ENCODE measurements at places on chromosomes 16 and 17. TPM values are rescaled to one million over a fixed set of nuclear protein-coding genes. Genes with fewer than 3 reads are reported as not detected.
A peak's percentile ranks its signal among the peaks of the same experiment; 100 is the strongest.

The ZFP3 gene
- 7.1 TPM for total RNA-seq

The CACNG4 gene
- not detected for total RNA-seq

The HOXB1 gene
- not detected for total RNA-seq

The PRSS21 gene
- not detected for total RNA-seq

The PPP1R1B gene
- 10.9 TPM for total RNA-seq

The CLEC10A gene
- 11.6 TPM for total RNA-seq

The SMIM36 gene
- not detected for total RNA-seq

The ESRP2 gene
- total RNA-seq: 2.4 TPM

The KRT20 gene
- not detected for total RNA-seq

The ERCC4 gene
- total RNA-seq: 8.7 TPM

The TNFRSF13B gene
- total RNA-seq: not detected

The CDRT15 gene
- not detected for total RNA-seq

The BRICD5 gene
- 19.8 TPM for total RNA-seq

The OR3A2 gene
- total RNA-seq: not detected

The HAS3 gene
- 0.90 TPM for total RNA-seq

The TNRC6C gene
- 24.0 TPM for total RNA-seq

The LSM12 gene
- 22.3 TPM for total RNA-seq

DNA sequence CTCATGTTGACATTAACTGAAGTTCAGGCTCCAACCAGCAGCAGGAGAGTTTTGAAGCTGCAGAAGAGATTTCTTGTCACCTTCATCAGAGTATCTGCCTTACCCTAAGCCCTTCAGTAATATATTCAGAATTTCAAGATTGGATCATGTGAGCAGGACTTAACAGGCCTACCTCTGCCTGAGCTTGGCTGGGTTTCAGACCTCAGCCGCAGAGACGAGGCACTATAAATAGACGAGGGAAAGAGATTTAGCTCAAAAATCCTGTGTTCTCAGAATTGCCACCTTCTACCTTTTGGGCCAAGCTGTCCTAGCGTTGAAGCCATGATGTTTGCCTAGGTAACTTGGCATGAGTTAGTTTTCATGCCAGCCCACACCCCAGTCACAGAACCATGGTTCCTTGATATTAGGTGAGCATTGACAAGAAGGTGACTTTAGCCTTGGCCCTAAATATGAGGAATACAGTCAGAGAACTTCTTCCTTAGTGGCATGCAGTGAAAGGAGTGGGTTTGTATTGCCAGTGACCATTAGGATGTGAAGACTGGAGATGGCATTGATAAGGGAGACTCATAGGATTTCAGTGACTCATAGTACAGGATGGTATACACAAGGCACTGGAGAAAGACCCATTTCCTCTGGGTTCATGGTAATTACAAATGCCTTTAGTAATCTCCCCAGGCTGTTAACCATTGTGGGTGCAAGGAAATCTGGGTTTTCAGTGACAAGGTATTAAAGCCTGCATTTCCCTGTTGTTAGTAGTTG is 224.3 kb downstream of the MSI2 start:
- H3K27ac ChIP-seq: no peak overlapping the region
- H3K4me3 ChIP-seq: no peak overlapping the region
- H3K27me3 ChIP-seq: no peaks in the 10 kb centered on the region
- no peaks in the 10 kb centered on the region for H3K4me1 ChIP-seq

- no peak overlapping the region for H3K27ac ChIP-seq
- peaks cover 99% of the 10 kb centered on the region for H3K27me3 ChIP-seq
- H3K36me3 ChIP-seq: no peaks in the 10 kb centered on the region
Measured at GRCh38 chr16:3189869-3190268, 1.9 kb downstream of the OR1F1 start.

- no peak overlapping the region for H3K27ac ChIP-seq
- H3K27me3 ChIP-seq: no peaks in the 10 kb centered on the region
- DNase-seq: no peak
- H3K4me3 ChIP-seq: no peak overlapping the region
- H3K36me3 ChIP-seq: no peaks in the 10 kb centered on the region
Measured at GRCh38 chr16:677316-678190, 2.1 kb downstream of the RHBDL1 start.

GRCh38 chr17:77596491-77597417 is 361.7 kb upstream of the TNRC6C start:
- H3K27me3 ChIP-seq: no peaks in the 10 kb centered on the region
- H3K36me3 ChIP-seq: no peaks in the 10 kb centered on the region
- no peak overlapping the region for H3K4me3 ChIP-seq
- no peak for DNase-seq

DNA sequence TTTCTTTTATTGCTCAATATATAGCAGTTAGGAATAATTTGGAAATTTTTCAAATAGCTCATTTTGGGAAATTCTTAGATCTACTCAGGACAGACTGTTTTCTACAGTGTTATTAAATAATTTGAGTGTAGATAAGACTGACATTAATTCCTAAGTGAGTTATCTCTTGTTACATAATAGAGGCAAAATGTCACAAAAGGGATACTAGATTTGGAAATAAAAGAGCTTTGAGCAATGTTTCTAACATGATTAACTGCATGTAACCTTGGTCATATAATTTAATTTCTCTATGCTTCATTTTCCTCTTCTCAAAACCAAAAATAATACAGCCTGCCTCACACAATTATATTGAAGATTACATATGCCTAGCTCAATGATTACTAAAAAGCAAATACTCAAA is 16.3 kb upstream of the KIF2B start:
- H3K27me3 ChIP-seq: no peaks in the 10 kb centered on the region
- no peak overlapping the region for H3K27ac ChIP-seq
- no peaks in the 10 kb centered on the region for H3K36me3 ChIP-seq
- DNase-seq: no peak

DNA sequence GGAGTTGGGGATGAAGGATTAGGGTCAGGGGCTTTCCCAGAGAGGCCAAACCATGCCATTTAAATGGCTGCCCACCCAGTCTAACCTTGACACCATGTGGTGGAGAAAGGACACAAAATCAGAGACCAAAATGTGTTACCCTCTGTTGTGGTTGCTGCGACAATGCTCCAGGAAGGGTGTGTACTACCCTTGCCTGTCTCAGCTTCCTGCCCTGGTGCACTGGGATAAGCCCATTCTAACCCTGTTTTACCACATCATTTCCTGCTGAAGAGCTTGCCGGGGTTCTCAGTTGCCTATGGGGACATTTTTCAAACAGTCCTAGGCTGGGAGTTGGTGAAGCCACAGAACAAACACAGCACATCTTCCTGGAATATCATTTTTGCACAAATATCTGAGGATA is 4.9 kb downstream of the OR4D1 start:
- no peak overlapping the region for H3K27ac ChIP-seq
- H3K36me3 ChIP-seq: no peaks in the 10 kb centered on the region
- H3K4me3 ChIP-seq: no peak overlapping the region
- no peaks in the 10 kb centered on the region for H3K27me3 ChIP-seq

GRCh38 chr17:1744551-1745512 is 2.2 kb downstream of the SERPINF2 start:
- no peak overlapping the region for H3K4me3 ChIP-seq
- no peak overlapping the region for H3K27ac ChIP-seq
- H3K36me3 ChIP-seq: no peaks in the 10 kb centered on the region
- peaks cover 20% of the 10 kb centered on the region for H3K4me1 ChIP-seq

DNA sequence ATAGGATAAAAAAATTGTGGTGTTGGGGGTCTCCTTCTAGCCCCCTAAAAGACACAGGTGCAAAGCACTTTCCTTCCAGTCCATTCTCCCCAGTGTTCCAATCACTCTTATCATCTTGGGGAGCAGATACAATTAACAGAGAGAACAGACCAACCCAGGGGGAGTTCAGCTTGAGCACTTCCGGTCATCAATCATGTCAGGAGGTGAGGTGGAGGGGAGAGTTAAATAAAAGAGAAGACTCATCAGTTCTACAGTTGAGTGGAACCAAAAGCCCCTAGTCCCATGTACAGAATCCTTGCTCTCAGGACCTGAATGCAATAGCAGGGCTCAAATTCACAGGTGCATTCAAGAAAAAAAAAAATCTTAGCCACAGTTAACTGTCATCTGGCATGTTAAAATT is 122.3 kb downstream of the DYNLRB2 start:
- H3K36me3 ChIP-seq: no peaks in the 10 kb centered on the region
- H3K27ac ChIP-seq: no peak overlapping the region
- no peaks in the 10 kb centered on the region for H3K27me3 ChIP-seq
- H3K4me3 ChIP-seq: no peak overlapping the region

DNA sequence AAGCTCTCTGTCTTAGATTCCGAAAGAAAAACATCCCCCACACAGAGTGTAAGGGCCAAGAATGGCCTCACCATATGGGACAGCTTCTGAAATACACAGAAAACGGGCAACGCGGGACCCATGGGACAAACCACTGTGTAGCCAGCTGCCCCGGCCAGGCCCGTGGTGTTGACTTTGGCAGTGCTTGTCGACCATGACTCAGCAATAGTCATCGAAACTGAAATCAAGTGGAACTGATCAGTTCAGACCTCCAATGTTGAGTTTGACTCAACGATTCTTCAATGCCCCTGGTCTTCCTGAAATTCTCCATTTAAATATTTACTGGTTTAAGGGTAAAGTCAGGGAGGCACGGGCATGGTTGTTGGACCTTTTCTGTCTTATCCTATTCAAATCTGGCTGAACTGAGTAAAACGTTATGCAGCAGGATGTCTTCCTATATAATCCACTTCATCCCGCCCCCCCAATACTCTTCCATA is 27.5 kb downstream of the ZFHX3 start:
- H3K4me1 ChIP-seq: peaks cover 28% of the 10 kb centered on the region
- DNase-seq: peak; percentile 73
- H3K27ac ChIP-seq: peak overlapping the region; percentile 59
- no peak overlapping the region for H3K4me3 ChIP-seq
- no peaks in the 10 kb centered on the region for H3K36me3 ChIP-seq
- H3K27me3 ChIP-seq: no peaks in the 10 kb centered on the region

DNA sequence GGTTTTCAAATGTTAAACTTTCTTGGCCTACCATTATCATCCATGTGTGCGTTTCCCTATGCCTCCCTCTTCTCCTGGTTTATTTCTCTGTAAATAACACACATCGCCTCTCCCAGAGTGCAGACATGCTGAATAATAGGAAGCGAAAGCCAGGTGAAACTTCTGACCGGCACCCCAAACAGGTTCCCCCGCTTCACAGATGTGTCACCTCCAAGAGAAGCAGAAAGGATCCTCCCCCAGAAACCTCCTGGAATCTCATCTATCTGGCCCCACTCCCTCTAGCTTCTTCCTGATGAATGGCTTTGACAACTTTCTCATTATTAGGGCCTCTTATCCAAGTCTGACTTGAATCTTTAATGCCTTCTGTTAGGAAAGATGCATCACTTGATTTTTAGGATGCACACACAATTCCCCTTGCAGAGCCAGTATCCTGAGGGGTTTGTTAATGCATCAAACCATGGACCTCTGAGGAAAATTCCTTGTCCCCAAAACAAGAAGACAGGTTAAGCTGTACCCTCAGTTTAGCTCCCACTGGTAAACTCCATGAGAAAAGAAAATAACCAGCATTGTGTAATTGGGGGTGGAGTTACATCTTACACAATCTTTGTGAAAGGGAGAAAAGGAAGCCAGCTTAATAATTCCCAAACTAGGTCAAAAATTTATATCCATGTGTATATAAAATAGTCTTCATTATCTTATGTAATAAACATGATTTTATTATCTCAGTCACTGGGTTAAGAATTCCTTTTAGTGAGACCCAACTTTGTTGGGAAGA is 20.1 kb upstream of the HYDIN start:
- H3K4me3 ChIP-seq: no peak overlapping the region
- no peak for DNase-seq
- no peaks in the 10 kb centered on the region for H3K4me1 ChIP-seq
- no peaks in the 10 kb centered on the region for H3K27me3 ChIP-seq

GRCh38 chr16:76293980-76294379 is 16.8 kb downstream of the CNTNAP4 start:
- no peaks in the 10 kb centered on the region for H3K36me3 ChIP-seq
- no peak overlapping the region for H3K4me3 ChIP-seq
- H3K27me3 ChIP-seq: no peaks in the 10 kb centered on the region
- no peaks in the 10 kb centered on the region for H3K4me1 ChIP-seq
- DNase-seq: no peak

DNA sequence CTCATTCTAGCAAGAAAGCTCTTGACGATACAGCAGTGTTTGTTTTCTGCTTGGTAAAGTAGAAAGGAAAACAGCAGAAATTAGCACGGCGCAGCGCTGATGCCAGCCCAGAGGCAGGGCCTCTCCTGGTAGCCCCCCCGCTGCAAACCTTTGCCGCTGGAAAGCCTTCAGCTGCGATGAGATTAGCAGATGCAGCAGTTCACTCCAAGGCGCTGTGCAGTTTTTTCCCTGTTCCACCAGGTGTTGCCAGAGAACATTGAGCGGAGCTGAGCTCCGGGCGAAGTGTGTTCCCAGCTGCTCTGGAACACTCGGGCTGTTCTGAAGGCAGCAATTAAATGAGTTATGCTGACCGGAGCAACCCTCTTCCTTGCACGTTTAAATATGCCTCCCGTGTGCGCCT is 72.5 kb downstream of the RBFOX1 start:
- H3K27me3 ChIP-seq: no peaks in the 10 kb centered on the region
- H3K4me1 ChIP-seq: no peaks in the 10 kb centered on the region
- no peak overlapping the region for H3K27ac ChIP-seq
- no peak for DNase-seq

DNA sequence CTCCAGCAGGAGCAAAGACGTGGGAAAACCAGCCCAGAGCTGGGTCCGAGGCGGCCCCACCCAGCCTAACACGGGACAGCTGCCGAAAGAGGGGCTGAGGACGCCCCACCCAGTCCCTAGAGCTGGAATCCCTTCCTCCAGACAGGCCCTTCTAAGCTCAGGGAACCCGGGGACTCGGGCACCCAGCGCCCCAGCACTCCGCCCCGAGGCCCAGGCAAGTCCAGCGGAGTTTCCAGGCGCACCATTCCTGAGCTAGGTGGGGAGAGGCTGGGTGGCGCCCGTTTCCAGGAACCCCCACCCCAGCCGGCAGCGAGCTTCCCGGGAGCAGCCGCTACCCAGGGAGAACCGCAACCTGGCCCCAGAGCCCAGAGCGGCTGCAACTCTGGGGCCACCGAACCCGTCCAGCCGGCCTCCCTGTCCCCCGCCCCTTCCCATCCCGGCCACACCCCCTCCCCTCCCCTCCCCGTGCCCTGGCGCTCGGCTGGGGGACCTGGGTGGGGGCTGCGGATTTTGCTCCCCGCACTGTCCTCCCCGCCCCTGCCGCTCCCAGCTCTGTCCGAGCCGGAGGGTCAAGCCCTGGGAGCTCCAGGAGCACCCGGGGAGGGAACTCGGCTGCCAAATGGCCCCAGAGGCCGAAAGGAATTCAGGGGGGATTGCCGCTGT is 536 bp downstream of the TMC6 start:
- H3K4me1 ChIP-seq: peaks cover 55% of the 10 kb centered on the region
- peak overlapping the region; percentile 91 for H3K27ac ChIP-seq
- H3K36me3 ChIP-seq: no peaks in the 10 kb centered on the region

GRCh38 chr17:4504188-4504587 is 5.5 kb downstream of the SPNS2 start:
- H3K27ac ChIP-seq: no peak overlapping the region
- H3K36me3 ChIP-seq: no peaks in the 10 kb centered on the region
- H3K27me3 ChIP-seq: peaks cover 47% of the 10 kb centered on the region
- DNase-seq: no peak
- no peak overlapping the region for H3K4me3 ChIP-seq

DNA sequence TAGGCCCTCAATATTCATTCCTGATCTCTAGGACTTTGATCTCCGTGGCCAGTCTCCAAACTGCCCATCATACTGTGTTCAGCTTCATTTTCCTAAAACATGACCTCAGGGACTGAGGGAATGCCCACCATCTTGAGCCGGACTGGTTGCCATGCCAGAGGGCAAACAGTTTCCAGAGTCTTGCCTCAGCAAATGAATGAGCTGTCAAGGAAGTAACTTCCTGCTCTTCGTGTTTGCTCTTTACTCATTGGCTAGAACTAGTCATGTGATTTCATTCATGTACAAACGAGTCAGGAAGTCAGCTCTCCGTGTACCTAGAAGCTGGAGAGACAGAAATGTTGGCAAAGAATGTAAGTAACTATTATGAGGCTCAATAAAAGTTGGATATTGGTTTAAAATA is 50.2 kb downstream of the ANKFN1 start:
- no peaks in the 10 kb centered on the region for H3K27me3 ChIP-seq
- H3K27ac ChIP-seq: no peak overlapping the region
- no peaks in the 10 kb centered on the region for H3K4me1 ChIP-seq
- no peak for DNase-seq
- no peaks in the 10 kb centered on the region for H3K36me3 ChIP-seq

All from tibial nerve (tissue), 4 donors.